Urinary bladder (tissue), 4 donors: ENCODE measurements at places on chromosomes 1 and 21. TPM values are rescaled to one million over a fixed set of nuclear protein-coding genes. Genes with fewer than 3 reads are reported as not detected.

The RGS18 gene
- total RNA-seq: 5.5 TPM

The TMEM125 gene
- 0.32 TPM for total RNA-seq

GRCh38 chr1:172453607-172454006, 9.7 kb upstream of the PIGC start:
- no peak for DNase-seq

GRCh38 chr1:236151739-236152424, 9.5 kb downstream of the GPR137B start:
- DNase-seq: no peak

GRCh38 chr21:45584786-45585185, 42.5 kb upstream of the SLC19A1 start:
- DNase-seq: no peak

- DNase-seq: peak; percentile 1
Observed at GRCh38 chr1:97783751-97784150, 137.1 kb downstream of the DPYD start.
